Left cardiac atrium (tissue), 4 donors: ENCODE measurements at places on chromosomes 13 and 19.
A peak's percentile ranks its signal among the peaks of the same experiment; 100 is the strongest.

DNA sequence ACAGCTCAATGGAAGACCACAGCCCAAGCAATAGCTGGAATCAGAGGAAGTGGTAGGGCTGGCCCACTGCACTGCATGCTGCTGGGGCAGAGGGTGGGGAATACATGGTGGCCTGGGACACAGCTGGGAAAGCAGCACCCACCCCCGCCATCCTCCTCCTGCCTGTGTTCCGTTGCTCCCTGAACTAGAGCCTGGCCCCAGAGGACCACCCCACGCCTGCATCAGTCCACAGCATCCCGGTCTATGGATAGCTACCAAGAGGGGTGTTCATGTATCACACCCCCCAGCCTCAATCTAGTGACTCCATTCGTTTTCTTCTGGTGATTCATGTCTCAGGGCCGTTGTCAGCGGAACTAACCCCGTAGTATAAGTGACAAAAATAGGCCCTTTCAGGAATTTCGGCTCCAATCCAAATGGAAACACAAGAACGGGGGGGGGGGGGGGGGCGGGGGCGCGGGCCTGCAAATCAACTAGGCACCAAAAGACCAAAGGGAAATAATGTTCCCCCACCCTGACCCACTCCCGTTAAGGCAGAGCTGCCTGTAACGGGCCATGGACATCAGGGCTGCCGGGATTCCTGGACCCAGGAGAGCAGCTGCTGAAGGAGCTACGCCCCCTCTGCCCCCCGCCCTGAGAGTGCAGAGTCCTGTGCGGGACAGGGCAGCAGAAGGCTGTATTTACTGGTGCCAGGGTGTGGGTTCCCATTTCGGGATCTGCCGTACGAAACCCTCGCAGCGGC, 18.9 kb upstream of the EPHX3 start:
- peak; percentile 66 for DNase-seq

DNA sequence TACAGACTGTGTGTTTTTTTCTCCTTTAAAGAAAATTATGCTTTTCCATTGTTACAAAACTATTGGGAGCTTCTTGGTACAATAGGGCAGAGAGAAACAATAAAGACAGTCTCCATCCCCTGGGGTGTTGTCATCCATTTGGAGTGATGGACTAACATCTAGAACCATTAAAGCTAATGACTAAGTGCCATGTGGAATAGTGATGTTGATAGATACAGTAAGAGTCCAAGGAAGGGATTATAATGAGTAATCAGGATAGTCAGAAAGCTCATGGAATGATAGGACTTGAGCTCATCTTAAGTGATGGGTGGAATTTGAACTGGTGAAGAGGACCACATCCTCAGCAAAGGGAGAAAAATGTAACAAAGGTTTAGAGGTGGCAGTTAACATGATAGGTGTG, 24.1 kb upstream of the FRY start:
- no peak for DNase-seq

GRCh38 chr19:50449236-50449899, 16.7 kb downstream of the MYBPC2 start:
- no peak for DNase-seq

GRCh38 chr19:34254046-34254697, at the start of gene GARRE1:
GARRE1 (plus strand) TSS chr19:34254554; CDS start chr19:34300474, 45,920 bp downstream.
- DNase-seq, result peak; percentile 90

DNA sequence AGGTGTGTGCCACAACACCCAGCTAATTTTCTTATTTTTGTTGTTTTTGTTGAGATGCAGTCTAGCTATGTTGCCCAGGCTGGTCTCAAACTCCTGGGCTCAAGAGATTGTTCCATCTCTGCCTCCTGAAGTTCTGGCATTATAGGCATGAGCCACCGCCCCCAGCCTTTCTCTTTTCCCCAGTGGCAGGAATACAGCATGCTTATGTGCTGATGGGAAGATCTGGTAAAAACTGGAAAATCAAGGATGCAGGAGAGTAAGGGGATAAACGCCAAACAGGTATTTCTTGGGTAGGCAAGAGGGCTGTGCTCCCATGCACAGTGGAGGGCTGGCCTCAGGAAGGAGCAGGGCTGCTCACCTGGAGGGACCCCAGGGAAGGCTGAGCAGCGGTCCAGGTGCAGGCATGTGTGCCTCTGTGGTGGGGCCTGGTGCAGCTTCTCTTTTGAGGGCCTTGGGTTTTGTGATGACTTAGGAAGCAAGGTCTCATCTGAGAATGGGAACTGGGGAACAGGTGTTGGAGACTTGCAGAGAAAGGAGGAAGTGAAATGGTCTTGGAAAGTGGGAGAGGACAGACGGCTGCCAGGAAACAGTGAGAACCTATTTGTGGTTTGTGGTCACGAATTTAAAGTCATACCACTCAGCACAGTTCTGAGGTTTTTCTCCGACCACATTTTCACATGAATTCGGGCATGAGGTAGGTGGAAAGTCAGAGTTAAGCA, 106.5 kb downstream of the TEX26 start:
- DNase-seq, result no peak

DNA sequence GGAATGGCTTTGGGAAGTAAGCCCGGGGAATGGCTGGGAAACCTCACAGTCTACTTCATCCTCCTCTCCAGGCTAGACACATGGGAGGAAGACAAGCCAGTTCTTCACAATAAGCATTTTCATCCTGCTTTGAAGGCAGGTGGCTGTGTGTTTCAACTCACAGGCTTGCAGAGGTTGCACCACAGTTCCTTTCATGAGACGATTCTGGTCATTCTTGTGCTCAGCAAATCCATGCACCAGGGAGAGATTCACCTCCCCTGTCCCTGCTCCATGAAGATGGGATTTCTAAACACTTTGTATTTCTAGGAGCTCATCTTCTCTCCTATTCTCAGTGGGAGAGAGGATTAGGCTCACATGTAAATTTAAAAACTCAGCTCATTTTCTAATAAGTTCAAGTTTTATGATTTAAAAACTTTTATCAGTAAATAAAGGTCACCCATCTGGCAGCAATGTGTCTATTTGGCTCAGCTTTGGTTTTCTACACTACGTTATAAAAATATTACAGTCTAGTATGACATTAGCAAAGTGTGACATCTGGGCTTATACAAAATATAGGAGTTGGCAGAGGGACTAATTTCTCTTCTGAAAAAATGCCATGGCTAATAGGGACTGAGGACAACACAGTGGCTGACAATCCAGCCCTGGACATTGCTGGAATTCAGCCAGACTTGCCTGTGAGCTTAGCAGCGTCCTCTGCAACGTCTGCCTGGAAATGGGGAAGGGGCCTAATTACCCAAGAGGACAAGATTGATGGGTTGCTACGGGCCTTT, 283.2 kb upstream of the SLC10A2 start:
- DNase-seq, result no peak

GRCh38 chr19:49852631-49853126, 1.7 kb downstream of the PTOV1 start:
- DNase-seq, result no peak

- DNase-seq, result peak; percentile 40
Observed at GRCh38 chr19:51026554-51026831, at the start of gene KLK11. KLK11 (minus strand) TSS chr19:51026616; CDS start chr19:51025631, 985 bp downstream.

GRCh38 chr19:3646336-3647092, 19.9 kb upstream of the CACTIN start:
- no peak for DNase-seq
